ENCODE measurements at places on chromosomes 16 and 17. TPM values are rescaled to one million over a fixed set of nuclear protein-coding genes. Genes with fewer than 3 reads are reported as not detected.

The GLIS2 gene
- 0.35 TPM for total RNA-seq

The PRR35 gene
- total RNA-seq = not detected

The VTN gene
- total RNA-seq = not detected

The NLGN2 gene
- 6.3 TPM for total RNA-seq

The MT1G gene
- 5,605 TPM for total RNA-seq

The SKAP1 gene
- 3.1 TPM for total RNA-seq

The KRTAP1-1 gene
- total RNA-seq = not detected

The CCL1 gene
- not detected for total RNA-seq

The TNP2 gene
- total RNA-seq = not detected
